ENCODE measurements at places on chromosomes 6 and 20.

GRCh38 chr6:3412779-3413500, 43.9 kb downstream of the SLC22A23 start:
- DNase-seq, result no peak

DNA sequence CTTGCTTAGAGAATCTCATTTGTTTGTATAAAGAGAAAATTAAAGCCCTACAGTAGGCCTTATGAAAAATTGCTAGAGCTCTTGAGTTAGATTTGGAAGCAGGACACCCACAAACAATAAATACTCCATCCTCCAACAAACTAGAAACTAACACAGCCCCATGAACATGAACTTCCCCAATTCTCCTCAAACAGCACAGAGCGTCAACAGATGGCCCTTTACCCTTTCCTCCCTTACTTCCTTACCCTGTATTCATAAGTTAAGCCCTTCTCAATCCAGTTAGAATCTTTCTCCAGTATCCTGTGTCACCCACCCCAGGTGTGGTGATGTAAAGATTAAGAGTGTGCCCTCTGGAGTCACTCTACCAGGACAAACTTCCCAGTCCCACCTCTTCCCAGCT, 113.7 kb downstream of the UNC5CL start:
- DNase-seq, result peak; percentile 38

DNA sequence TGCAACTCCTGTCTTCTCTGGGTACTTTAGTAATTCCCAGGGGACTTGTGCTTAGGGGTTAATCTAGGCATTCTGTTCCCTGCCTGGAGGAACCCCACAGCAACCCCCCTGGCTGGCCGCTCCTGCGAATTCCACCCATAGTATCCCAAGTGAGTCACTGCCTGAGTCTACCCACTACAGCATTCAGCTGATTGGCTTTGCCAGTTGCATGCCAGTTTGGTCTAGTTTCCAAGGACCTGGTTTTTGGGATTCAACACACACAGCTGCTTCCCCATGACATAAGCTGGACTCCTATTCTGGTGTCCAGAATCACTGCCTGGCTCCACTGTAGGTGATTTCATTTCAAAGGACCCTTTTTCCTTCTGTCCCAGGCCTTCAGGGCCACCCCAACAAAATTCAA, 40.3 kb downstream of the PLCG1 start:
- DNase-seq, result peak; percentile 12

GRCh38 chr6:137363805-137364138, 130.4 kb downstream of the OLIG3 start:
- DNase-seq, result no peak

- DNase-seq, result no peak
Measured at GRCh38 chr20:61957961-61958715, 107.5 kb downstream of the TAF4 start.

GRCh38 chr6:113954653-113955052, 16.3 kb downstream of the HDAC2 start:
- no peak for DNase-seq

- DNase-seq, result no peak
Measured at GRCh38 chr6:6597682-6598081, 9.2 kb downstream of the LY86 start.

- DNase-seq, result no peak
Measured at GRCh38 chr6:81562169-81562568, 190.3 kb downstream of the TENT5A start.

GRCh38 chr6:12084681-12085080, 72.6 kb downstream of the HIVEP1 start:
- no peak for DNase-seq

- DNase-seq, result no peak
Measured at GRCh38 chr6:36633370-36633769, 39.2 kb downstream of the SRSF3 start.

DNA sequence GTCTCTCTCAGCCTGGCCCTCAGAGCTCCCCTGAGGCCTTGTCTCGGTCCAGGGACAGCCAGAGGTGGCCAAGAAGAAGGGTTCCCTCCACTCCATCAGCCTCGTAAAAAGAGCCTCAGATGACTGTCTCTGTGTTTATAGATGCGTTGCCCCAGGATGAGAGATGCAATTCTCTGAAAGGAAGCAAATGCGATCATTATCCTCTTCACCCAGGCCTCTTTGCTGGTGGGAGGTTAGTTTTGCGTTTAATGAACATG, 90.4 kb downstream of the YTHDF1 start:
- DNase-seq, result no peak

DNA sequence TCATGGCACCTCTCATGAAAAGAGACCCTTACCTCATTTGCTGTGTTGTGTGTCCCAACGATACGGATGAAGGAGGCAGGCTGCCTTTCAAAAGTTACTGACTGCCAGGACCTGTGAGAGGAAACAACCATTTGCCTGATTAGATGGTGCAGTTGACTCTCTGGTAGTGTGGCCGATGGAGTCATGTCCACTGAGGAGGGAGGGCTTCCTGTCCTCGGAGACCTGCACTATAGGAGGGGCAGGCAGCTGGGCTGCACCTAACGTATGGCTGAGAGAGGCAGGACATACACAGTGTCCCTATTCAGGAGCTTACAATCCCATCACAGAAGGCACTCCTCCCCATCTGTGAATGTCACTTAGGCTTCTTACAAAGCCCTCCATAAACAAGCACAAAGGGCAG, 373.0 kb downstream of the ZFAND3 start:
- peak; percentile 35 for DNase-seq

DNA sequence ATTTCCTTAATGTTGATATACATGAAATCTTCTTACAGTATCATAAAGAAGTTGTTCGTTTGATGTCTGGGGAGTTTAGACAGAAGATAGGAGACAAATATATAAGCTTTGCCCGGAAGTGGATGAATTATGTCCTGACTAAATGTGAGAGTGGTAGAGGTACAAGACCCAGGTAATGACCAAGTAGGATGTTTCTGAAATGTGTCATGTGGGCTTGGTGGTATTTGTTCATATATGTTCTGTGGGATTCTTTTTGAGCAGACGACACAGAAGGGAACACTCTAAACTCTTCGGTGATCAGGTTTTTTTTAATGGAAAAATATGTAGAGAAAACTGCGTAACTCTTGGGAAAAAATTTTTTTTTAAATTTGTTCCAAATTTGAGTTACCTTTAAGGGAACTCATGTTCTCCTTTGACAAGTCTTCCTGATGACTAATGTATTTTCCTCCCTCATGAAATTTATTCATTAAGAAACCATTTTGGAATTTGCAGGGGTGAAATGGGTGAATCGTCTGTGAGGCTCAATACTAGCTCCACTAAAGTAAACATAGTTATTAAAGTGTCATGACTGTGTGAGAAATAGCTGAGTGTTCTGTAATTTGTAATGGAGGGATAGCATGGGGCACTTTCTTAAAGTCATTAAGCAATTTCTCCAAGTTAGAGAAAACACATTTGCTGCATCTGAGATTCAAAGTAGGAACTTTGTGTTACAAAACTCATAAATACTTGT, 100.6 kb downstream of the MAP3K4 start:
- no peak for DNase-seq

DNA sequence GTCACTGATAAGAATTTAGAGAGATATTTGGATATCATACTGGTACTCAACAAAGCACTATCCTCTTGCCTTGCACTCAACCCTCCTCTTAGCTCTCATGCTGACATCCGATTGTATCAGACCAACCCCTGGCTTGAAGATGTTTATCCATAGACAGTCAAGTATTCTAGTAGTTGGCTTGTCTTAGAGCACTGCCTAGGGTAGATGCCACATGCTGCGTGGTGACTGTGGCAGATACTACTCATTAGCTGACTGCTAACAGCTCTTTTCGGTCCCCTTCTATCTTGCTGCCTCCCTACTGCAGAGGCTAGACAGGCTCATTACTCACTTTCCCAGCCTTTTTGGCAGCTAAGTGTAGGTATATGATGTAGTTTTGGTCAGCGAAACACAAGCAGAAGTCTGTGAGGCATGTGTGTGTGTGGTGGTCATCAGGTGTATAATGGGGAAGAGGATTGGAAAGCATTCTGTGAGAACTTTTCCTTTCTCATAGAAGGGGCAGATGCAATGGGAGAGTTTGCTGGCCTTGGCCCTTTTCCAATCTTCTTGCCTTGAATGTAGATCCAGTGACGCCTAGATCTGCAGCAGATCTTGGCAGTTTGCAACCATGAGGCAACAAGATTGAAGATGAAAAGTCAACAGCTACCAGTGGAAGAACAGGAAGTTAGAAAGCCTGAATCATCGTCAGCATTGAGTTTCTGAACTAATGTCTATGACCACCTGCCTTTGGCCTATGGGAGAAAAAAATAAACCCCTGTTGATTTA, 4.4 kb upstream of the IFNGR1 start:
- DNase-seq, result no peak

- DNase-seq, result no peak
Measured at GRCh38 chr6:167092672-167093339, 30.1 kb upstream of the CCR6 start.

- no peak for DNase-seq
Measured at GRCh38 chr20:58832457-58832856, 18.2 kb downstream of the GNAS-AS1 start.

- no peak for DNase-seq
Measured at GRCh38 chr6:154994836-154995253, 270 bp upstream of the TIAM2 start.

DNA sequence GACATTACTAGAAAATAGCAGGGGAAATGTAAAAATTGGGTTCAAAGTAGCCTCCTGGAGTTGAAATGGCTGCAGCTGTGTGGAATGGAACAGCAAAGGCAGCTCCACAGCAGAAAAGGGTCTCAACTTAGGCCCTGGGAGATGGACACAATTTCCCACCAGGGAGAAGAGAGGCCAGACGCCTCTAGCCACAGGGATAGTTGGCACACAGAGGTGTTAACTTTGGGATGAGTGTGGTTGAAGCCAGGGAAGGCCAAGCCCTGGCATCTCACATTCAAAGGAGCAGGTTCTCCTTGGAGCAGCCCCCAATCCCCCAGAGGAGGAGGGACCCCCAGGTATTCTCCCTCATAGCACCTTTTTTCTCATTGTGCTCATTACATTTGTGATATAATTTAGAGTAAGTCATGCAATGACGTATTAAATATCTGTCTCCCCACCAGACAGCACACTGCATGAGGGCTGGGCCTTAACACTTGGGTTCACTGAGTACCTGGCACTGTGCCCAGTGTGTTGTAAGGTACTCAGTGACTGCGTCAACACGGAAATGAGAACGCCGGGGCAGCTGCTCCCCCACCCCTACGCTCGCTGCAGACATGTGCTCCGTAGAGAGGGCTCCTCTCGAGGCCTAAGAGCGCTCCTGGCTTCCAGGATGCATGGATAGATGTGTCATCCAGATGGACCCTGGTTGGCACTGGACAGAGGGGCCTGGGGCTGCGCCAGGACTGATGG, 76.0 kb upstream of the CD93 start:
- DNase-seq, result no peak

GRCh38 chr20:24017458-24017755, 28.8 kb upstream of the GGTLC1 start:
- no peak for DNase-seq

- DNase-seq, result no peak
Measured at GRCh38 chr6:125728739-125729138, 20.7 kb upstream of the HEY2 start.

Measured in NCI-H524 (cell line).